ENCODE measurements at places on chromosomes 12 and 14.

DNA sequence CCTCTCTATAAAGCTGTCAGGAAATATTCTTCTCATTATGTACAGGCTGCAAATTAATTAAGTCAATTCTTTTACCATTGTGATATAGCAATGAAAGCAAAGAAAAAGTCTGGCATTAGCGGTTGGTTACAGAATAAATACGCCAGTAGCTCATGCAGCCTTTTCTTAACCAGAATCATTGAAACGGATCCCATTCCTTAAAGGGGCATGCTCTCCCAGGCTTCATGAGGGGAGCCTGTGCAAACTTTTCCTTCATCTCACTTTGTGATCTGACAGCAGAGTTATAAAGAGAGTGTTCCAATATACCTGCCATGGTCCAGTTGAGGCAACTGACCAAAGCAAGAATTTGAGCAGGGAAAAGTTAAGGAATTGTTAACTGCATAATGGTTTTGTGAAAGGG lies 337.7 kb downstream of the EMP1 start:
- no peak for DNase-seq

DNA sequence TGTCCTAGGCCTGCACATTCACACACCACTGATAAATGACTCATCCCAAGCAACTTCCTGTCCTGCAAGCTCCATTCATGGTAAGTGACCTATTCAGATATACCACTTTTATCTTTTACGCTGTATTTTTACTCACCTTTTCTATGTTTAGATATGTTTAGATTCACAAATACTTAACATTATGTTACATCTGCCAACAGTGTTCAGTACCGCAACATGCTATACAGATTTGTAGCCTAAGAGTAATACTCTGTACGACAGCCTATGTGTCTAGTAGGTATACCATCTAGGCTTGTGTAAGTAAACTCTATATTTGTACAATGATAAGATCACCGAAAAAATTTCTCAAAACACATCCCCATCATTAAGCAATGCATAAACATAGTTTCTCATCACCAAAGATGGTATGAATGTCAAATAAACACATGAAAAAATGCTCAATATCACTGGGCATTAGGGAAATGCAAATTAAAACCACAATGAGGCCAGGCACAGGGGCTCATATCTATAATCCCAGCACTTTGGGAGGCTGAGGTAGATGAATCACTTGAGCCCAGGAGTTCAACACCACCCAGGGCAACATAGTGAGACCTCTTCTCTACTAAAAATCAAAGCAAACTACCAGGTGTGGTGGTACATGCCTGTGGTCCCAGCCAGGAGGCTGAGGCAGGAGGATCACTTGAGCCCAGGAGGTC lies 20.7 kb downstream of the ATXN2 start:
- no peak for DNase-seq

DNA sequence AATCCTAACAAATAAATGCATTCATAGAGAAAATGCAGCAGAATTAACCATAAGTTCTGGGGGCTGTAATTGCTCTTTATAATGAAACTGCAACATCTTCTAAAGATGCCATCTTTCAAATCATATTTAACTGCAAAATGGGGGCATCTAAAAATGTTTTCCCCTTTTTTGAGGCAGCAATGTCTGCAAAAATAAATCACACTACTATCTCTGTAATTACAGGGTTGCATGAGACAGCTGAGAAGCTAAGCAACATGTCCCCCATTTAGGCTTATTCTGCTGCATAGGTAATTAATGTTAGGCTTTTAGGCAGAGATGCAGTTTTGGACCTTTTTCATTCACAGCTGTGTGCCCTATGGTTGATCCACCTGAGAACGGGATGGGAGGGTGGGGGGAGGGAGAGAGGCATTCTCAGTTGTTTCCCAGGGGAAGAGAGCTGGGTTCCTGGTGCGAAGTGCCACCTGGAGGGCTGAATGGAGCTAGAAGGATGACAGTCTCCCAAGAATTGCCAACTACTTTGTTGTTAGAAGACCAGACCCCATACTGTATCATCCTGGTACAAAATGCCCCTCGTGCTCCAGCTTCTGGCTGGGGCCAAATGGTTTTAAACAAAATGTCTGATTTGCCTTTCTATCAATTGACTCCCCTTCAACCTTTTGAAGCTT lies 154.2 kb downstream of the APAF1 start:
- DNase-seq = no peak

GRCh38 chr12:63301311-63301710 lies 150.3 kb upstream of the AVPR1A start:
- DNase-seq = no peak

- no peak for DNase-seq
These were observed 37.8 kb downstream of the SLCO1A2 start for GRCh38 chr12:21296751-21297406.

DNA sequence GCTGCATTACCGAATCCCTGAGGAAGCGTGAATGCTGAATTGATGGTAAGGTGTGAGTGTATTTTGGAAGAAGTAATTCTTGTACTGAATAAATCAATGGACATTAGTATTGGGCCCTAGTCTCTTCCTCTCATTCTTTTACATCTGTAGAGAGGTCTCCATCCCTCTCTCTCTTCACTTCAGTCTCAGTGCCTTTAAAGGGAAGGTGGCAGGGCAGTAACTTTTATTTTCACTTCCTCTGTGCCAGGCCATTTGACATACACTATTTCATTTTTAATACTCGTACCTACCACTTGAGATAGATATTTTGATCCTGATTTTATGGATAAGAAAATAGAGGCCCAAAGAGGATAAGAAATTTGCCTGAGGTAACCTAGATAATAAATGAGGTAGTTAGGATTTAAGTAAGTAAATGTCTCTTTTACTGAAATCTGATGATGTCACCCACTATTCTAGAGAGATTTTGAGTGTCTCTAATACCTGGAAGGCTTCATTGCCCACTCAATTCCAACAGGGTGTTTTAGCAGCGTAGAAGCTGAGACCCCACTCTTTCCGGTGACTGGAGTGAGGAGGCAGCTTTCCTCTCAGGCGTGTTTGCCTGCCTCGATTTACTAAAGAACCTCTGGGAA lies 177.9 kb upstream of the PRICKLE1 start:
- no peak for DNase-seq

- no peak for DNase-seq
These were observed 112.1 kb downstream of the PHETA1 start for GRCh38 chr12:111256629-111257434.

DNA sequence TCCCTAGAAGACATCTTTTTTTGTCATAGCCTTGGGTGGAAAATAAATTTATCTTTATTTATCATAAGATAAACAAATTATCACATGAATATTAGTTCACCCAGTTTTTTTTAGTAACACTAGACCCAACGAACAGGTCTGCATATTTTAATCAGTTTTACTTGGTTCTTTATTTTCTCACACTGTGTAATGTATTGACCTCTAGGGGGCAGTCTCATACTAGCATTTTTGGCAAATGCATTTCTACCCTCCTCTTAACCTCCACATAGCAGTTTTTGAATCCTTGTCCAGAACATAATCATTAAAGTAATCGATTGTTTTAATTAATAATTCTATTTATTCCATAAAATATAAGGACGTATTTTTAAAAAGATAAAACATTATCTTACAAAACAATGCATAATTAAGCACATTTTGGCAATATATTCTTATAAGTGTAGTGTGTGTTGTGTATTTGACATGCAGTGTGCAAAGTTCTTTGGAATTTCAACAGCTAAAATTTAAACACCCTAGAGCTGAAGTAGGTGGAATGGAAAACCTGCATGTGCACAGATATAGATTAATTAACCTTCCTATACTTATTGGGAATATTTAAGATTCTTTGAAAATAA lies 31.6 kb upstream of the PTPRQ start:
- DNase-seq = no peak

GRCh38 chr12:42916143-42916542 lies 326.6 kb upstream of the PRICKLE1 start:
- DNase-seq = no peak

- no peak for DNase-seq
These were observed 2.4 kb downstream of the THTPA start for GRCh38 chr14:23558346-23559009.
